Neuronal stem cell (in vitro differentiated cells): ENCODE measurements at places on chromosomes 6 and 20.
A peak's percentile ranks its signal among the peaks of the same experiment; 100 is the strongest.

- DNase-seq = no peak
Measured at GRCh38 chr6:157962601-157963302, 18.9 kb upstream of the SYNJ2 start.

GRCh38 chr6:91926827-91927226 is 1340.0 kb upstream of the MAP3K7 start:
- DNase-seq = no peak

GRCh38 chr6:104585646-104586045 is 274.1 kb downstream of the HACE1 start:
- no peak for DNase-seq

- DNase-seq = no peak
Measured at GRCh38 chr6:84093441-84094435, 60.2 kb downstream of the MRAP2 start.

DNA sequence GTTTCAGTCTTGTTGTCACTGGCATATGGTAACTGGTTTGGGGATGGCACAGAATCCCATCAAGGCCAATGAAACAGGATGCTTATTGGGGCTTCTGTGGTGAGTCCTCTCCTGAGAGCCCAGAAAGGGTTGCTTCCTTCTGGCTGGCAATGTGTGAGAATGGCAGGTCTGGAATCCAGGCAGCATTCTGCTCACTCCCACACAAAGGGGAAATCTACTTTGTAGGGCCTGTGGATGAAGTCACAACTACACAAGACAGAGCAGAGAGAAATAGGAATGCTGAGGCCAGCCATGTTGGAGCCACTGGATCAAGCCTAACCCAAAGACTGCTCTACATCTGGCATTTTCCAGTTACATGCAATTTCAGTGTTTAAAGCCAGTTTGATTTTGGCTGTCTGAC is 15.7 kb downstream of the PLAGL2 start:
- no peak for DNase-seq

- no peak for DNase-seq
Measured at GRCh38 chr20:2921506-2921905, 48.2 kb downstream of the PTPRA start.

GRCh38 chr20:24791953-24792352 is 157.1 kb upstream of the CST7 start:
- DNase-seq = no peak

DNA sequence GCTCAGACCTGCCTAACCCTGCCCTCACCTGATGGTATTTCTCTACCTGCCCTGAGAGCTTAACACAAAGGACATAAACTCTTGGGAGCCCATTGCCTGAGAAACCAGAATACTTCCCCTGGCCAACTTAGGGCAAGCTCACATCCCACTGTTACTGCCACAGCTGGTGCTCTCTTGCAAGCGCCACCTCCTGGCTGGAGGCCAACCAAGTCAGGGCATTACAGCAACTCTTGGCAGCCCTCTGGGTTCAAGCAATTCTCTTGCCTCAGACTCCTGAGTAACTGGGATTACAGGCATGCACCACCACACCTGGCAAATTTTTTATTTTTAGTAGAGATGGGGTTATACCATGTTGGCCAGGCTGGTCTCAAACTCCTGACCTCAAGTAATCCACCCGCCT is 70.1 kb downstream of the HECA start:
- DNase-seq = no peak

DNA sequence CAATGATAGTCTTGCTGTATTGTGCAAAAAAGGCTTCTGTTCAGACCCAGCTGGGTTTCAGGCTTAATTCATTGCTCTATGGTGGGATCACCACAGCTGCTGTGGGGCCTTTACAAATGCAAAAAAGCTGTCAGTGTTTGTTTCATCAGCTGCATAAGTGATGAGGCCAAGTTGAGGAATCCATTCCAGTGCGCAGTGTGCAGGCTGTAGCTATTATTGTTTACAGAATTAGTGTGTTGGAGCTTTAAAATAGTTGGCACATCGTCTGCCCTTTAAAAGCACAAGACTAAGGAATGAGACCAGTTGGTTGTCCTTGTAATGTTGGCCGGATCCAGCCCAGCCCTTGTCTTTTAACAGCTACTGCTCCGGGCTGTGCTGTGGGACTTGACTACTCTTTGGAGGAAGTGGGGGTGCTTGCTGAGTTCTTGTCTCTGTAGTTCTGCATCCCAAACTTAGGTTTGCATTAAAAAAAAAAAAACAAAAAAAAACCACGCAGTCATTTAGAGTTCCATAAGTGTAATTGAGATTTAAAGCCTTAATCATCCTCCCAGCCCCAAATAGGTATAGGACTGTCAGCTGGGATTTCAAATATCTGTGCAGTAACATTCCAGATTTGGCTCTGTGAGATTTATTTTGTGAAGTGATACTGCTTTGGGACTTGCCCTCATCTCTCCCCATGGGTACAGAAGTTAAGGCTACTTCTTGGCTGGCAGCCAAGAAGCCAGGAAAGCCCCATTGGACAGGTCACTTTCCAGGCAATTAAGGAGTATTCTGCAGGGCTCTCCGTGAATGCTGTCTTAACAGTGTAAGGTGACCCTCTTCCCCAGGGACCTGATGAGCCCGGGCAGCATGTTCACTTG is 19.3 kb downstream of the JARID2 start:
- peak; percentile 52 for DNase-seq

- no peak for DNase-seq
Measured at GRCh38 chr20:17653835-17654648, 28.0 kb downstream of the RRBP1 start.

GRCh38 chr6:164072240-164072666 is 657.7 kb downstream of the QKI start:
- no peak for DNase-seq

DNA sequence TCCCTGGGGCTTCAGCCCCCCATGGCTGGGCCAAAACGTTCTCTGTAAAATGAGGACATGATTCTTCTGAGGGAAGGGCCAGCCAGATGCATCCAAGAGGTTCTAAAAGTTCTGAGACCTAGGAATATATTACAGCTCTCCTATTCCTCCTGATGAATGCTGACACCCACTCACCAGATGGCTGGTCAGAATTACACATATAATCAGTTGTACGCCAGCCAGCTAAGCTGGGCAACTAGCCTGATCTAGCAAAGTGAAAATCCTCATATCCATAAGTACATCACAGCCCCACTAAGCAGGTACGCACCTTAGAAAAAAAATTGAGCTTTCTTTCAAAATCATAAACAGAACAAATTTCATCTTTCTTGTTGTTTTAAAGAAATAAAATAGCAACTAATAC is 34.8 kb downstream of the C6orf118 start:
- DNase-seq = no peak

DNA sequence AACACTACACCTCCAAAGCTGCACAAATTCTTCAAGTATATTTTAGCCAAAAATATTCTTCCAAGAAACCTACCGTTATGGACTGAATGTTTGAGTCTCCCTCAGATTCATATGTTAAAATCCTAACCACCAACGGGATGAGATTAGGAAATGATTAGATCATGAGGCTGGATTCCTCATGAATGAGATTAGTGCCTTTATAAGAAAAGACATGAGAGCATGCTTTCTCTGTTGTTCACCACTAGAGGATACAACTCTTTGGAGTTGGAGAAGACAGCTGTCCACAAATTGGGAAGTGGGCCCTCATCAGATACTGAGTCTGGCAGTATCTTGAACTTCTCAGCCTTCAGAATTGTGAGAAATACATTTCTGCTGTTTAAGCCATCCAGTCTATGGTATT is 7.1 kb upstream of the SLC17A4 start:
- no peak for DNase-seq

- DNase-seq = no peak
Measured at GRCh38 chr20:33649201-33649681, 12.9 kb upstream of the C20orf144 start.

GRCh38 chr20:61303675-61304074 is 51.6 kb downstream of the CDH4 start:
- no peak for DNase-seq

DNA sequence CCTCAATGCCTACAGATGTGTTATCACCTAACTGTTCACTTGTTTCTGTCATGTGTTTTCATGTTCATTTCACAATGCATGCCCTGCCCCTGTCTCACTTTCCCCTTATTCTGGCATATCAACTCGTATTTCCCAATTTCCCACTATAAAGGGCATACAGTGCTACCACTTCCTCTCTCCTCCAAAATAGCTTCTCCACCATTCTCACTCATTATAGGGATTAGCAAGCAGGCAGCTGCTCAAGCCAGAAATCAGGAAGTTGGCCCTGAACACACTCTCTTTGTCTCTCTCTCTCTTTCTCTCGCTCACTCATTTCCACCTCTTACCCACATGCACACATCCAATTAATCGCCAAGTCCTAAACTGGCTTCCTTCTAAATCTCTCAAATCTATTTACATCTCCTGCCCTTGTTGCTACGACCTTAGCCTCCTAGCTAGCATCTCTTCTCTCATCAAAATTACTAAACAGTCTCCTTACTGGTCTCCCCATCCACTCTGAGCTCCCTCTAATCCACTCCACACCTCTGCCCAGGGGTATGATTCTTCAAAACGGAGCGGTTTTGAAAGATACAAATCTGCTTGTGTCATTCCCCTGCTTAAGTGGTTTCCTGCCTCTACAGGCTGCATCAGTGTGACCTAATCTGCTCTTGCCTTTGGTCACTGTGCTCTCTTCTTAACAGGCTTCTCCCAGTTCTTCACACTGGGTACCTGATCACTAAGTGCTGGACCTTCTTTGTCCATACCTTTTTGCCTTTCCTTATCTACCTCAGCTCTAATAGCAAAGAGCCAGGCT is 196.2 kb downstream of the BTBD9 start:
- DNase-seq = no peak

DNA sequence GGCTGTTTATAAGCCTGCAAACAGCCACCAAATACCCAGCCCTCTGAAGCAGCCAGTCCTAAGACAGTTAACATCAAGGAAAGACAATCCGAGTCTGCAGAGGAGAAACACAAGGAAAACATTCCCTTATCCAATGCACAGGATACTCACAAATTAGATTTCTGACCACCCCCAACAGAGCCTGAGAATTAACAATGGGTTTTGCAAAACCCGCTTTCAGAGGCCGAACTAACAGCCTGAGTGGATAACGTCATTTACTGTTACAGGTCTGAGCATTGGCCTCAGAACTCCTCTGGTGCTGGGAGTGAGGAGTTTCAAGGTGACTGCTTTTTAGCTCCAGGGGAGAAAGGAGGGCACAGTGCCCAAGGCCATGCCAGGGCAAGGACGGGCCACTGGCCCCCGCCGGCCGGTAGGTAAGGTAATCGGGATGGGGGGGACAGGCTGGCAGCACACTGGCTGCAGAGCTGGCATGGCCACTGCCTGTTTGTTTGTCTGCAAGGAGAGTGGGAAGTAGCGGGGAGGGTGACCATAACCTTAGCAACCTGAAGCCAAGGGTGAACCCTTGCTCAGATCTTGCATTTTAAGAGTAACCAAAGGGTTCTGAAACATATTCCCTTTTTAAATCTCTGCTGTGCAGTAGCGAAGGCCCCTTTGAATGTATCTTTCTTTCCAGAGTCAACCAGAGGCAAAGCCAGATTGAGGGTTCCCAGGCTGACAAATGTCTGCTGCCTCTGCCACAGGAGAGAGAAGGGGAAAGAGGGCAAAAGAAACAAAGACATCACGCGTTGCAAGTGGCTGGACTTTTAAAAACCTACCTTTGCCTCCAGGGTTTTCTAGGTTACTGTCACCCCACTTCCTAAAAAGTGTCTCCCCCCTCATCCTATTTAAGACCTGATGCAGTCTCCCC is 3.9 kb downstream of the ZMYND8 start:
- DNase-seq = no peak

- DNase-seq = no peak
Measured at GRCh38 chr20:50572938-50573777, 63.0 kb downstream of the PTPN1 start.

DNA sequence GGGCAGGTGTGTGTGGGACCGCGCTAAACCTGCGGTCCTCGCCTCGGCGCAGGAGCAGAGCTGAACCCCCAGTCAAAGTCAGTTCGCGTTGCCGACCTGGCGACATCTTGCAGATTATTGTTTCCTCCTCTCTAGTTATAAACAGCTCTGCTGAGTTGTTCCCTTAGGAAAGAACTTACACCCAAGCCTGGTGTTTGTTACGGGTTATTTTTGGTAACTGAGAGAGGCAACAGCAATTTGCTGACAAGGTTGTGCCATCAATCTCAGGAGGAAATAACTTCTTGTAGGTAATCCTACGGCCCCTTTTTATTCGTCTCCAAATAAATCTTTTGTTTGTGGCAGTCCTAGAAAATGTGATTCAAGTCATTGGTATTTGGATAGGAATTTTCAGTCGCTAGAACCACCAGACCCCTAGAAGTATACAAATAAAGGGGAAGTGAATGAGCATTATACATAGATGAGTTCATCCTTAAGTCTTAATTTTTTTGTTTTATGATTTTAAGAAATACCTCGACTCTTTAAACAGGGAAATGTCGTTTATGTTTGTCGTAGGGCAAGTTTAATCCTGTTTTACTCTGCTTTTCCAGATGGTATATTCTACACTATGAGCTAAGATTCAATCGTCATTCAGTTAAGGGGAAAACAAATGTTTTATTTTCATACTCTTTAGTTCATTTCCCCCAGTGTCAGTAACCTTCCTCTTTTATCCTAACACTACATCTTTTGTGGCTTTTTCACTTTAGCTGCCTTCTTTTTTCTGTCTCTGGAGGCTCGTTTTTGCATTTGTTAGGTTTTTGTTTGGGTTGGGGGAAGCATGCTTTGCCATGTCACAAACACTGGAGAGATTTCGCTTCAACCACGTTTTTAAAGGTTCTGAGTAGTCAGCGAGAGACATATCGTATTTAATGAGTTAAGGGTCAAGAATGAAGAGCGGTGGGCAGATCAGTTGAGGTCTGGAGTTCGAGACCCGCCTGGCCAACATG is 1.2 kb downstream of the PM20D2 start:
- DNase-seq = peak; percentile 20

- DNase-seq = no peak
Measured at GRCh38 chr20:37417617-37418467, 71.9 kb downstream of the SRC start.

DNA sequence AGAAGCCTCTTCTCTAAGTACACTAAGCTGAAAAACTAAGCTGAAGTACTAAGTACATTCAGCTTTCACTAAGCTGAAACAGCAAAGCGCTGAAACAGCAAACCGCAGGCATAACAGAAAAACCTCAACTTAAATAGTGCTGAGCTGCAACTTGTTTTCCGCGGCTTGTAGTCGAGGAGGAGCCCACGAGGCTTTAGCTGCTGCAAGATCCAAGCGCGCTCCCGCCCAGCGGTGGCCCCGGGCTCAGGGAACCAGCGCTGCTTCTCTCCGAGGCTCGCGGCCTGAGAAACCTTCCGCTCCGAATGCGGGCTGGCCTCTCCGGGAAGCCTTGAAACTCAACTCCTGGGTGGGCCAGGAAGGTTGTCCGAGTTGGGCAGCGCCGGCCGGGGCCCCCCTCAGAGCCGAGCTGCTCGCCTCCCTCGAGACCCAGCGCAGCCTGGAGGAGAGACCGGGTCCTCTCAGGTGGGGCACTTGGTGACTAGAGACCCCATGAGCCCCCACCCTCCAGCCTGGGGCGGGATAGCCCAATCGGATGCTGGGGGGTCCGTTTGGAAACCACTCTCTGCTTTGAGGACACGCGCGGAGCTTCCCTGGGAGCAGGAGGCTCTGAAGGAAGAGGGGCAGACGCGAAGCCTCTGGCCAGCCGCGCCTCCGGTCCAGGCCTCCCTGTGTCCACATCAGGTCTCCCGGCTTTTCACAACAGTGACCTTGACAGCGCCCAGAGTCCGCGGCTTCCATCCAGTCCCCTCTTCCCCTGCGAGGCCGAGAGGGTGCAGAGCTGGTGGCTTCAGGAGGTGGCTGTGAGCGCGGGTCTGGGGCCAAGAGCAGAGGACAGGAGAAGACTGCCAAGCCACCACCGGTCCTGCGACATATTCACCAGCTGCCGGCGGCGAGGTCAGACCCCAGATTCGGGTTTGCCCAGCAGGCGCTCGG is 38.1 kb upstream of the HLA-E start:
- DNase-seq = no peak
